ENCODE measurements at places on chromosomes 4 and X. TPM values are rescaled to one million over a fixed set of nuclear protein-coding genes. Genes with fewer than 3 reads are reported as not detected.
A peak's percentile ranks its signal among the peaks of the same experiment; 100 is the strongest.

DNA sequence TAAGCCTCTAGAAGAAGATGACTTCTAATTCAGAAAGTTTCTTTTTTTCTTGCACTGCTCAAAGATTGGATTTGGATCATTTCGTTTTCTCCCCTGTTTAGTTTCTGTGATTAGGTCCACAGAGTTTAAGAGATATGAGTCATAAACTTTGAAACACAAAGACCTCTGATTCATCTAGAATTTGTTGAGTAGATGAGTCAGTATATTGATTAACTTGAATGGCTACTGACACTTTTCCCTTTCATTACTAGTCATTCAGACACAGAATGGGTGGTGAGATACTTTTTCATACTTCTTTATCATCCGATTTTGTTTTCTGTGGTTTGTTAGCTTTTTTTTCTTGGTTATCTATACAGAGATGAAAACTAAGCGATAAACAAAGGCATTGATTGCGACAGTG, 34.1 kb upstream of the AFF2 start:
- DNase-seq = no peak

DNA sequence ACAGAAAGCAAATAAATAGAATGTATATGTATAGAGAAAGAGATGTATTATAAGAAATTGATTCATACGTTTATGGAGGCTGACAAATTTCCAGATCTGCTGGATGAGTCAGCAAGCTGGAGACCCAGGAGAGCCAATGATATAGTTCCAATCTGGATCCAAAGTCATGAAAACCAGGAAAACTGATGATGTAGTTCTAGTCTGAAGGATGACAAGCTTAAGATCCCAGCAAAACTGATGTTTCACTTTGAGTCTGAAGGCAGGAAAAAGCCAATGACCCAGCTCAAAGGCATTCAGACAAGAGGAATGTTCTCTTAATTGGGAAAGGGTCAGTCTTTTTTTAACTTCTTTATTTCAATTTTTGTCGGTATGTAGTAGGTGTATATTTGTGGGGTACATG, 102.6 kb downstream of the LHFPL1 start:
- no peak for DNase-seq

The PTPN13 gene
- 1.4 TPM for total RNA-seq

DNA sequence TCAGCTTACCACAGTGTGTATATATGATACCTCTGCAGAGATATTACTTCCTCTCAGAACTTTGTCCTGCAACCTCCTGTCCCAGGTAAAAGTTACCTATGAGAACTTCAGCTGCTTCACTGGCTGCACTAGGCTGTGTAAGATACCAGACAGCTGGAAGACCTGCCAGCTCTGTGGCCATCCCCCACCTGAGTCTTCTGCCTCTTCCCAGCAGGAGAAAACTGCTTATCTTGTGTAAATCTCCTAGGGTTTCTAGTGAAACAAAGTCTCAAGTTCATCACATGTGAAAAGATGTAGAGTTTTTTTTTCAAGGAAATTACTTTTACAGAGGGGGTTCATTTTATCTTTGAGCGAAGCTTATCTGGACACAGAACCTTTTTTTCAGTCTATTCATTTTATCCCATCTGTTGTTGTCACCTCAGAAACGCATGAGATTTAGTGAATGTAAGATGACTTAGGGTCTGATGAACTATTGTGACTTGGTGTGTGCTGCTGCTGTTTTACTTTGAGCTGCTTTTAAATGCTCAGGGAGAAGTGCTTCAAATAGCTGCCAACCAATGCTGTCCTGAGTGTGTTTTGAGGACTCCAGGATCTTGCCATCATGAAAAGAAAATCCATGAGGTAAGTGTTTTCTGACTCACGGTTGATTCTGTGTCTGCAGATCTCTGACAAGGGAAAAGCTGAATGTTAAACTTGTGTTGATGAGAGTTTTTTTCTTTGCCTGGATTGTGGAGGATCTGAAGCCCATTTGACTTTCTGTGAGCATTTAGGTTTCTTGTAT, 187.8 kb downstream of the FRAS1 start:
- DNase-seq = no peak

The USP17L22 gene
- total RNA-seq = not detected

- no peak for DNase-seq
These were observed 144.9 kb downstream of the ANXA5 start for GRCh38 chr4:121551881-121552280.

DNA sequence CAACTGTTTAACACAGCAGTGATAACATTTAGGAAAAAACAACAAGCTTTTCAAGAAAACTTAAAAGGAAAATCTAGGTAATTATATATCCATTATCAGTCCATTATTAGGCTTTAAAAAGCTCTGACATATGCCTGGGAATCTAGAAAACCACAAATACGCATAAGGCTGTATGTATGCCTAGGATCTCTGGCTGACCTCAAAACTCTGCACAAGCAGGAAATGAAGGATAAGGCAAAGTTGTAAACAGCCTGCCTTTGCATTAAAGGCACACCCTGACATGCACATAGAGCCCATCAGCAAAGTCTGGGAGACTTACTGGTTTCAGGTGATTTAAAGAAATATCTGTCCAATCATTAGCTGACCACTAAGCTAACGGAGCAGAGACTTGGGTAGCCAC, 14.0 kb downstream of the TIMP1 start:
- DNase-seq = no peak

DNA sequence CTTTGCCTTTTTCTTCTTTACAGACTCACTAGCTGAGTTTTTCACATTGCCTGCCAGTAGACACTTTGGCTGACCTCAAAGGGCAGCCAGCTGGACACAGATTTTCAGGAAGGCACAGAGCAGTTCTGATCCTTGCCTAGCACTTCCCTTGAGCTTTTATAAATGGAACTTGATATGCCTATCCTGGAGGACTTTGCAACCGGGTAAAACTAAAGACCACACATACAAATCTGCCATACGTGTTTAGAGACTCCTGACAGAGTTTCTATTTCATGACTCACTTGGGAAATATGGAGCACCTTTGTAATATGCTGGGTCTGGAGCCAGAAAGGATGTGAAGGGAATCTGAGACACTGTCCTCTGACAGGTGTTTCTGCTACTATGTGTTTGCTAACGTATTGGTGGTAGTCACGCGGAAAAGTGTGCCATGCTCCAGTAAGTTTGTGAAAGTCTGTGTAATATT, 56.7 kb upstream of the RASSF6 start:
- DNase-seq = no peak

GRCh38 chr4:144739511-144740033, 93.6 kb downstream of the HHIP start:
- no peak for DNase-seq

- DNase-seq = no peak
These were observed 2.8 kb downstream of the PDE5A start for GRCh38 chr4:119625761-119626160.

- no peak for DNase-seq
These were observed 397.1 kb downstream of the RAB28 start for GRCh38 chr4:13087041-13087440.

GRCh38 chr4:185896817-185897488, 85.0 kb upstream of the SORBS2 start:
- no peak for DNase-seq

The ZDHHC15 gene
- 0.23 TPM for total RNA-seq

DNA sequence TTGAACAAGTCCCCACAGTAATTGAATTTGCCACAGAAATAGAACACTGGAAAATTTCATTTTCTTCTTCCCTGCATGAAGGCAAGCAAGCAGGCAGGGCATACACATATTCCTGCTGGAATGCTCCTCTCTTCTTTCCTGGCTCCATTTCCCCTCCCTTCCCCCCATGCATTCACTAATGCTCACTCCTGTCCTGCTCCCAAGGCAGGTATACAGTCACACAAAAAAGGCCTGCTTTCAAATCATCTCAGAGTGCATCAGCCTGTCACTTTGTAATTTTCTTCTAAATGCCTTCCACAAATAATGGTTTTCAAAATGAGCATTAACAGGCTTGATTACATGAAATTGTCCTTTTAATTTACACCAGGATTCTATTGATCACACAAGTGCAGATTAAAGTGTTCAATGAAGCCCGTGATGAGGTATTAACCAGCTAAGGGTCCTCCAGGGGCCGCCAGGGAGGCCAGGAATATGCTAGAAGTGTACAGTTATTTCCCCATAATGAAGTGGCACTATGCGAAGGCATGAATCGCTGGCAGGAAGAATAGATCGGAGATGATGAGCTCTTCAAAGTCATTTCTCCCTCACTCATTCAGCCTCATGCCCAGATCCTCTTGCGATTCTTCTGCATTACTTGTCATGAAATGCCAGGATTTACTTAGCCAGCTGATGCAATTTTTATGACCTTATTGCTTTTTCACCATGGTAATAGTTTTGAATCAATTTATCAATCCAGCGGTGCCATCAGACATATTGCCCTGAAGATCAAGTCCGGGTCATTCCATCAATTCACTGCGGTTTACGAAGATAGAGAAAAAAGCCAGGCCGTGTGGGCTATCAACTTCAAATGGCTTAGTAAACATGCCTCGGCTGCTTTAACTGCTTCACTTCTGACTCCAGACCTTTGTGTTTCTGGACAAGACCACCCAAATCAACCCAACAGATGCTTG, 243.5 kb downstream of the GPAT3 start:
- DNase-seq = no peak

DNA sequence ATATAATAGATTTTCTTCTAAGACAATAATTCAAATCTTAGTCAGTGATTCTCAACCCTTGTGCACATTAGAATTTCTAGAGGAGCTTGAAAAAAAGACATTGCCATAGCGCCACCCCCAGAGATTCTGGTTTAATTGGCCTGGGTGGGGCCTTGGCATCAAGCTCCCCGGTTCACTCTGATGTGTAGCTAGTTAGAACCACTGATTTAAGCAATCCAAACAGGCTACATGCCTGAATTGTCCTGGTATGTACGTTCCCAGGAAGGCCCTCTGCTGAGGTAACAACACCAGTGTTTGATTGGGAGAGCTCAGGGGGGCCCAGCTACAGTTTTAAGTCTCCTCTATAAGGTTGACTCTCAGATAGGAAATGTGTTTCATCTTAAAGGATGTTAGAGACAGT, 1.3 kb upstream of the ATP10D start:
- DNase-seq = no peak

- DNase-seq = no peak
These were observed 308.8 kb upstream of the TECRL start for GRCh38 chr4:64718091-64718490.

DNA sequence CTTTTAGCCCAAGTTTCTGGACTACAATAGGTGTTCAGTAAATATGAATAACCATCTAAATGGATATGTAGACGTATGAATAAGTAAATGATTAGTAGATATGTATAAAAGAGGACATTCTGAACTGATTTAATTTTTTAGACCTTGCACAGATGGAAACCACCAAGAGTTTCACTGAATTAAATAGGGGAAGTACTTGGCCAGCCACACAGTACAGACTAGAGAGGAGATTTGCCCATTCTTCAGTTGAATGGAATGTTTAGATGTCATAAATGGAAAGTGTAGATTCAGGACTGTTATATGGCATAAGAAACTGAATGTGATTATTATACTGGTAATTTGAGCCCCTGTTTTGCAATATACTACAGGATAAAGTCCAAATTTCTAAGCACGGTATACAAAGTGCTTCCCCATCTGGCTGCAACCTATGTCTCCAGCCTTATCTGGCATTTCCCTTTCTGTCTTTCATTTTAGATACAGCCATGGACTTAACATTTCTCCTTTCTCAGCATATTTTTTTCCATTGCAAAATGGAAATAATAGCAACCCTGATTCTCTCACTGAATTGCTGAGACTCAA, 137.8 kb upstream of the HS3ST1 start:
- no peak for DNase-seq

The WAS gene
- total RNA-seq = 102 TPM

GRCh38 chrX:49934148-49934547, 11.8 kb downstream of the CLCN5 start:
- no peak for DNase-seq

The RADX gene
- 14.7 TPM for total RNA-seq

GRCh38 chr4:125096662-125097061, 218.1 kb upstream of the FAT4 start:
- DNase-seq = no peak

DNA sequence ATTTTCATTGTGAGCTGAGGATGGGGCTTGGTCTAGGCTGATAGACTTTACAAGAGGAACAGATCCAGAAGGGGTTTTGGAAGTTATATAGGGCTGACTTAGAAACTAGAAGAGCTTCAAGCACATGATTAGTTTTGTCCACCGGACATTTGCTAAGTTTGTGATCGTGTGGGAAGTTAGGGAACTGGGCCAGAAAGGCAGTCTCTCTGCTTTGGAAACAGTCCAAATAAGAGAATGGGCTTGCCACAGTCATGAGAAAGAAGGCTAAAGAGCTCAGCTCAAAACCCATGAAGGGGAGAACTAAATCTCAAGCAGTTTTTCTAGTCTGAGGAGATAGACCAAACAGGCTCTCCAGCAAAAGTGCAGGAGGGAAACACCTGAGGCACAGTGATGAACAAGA, 67.8 kb downstream of the ZNF674 start:
- DNase-seq = no peak

DNA sequence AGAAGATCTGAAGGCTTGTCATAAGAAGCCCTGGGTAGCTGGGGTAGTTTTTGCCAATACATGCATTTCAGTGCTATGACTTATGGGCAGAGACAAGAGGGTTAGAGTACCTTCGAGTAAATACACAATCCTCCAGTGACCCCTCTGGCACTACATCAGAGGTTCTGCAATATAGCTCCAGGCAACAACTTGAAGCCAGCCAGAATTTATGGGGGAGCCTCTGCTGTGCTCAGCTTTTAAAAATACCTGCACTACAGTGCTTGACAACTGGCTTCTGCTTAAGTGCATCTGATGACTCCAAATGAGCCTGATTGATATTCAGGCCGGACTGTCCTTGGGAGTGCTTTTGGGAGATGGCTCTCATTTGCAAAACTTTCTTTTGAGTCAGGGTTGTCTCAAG, 44.9 kb upstream of the SMAD1 start:
- no peak for DNase-seq

DNA sequence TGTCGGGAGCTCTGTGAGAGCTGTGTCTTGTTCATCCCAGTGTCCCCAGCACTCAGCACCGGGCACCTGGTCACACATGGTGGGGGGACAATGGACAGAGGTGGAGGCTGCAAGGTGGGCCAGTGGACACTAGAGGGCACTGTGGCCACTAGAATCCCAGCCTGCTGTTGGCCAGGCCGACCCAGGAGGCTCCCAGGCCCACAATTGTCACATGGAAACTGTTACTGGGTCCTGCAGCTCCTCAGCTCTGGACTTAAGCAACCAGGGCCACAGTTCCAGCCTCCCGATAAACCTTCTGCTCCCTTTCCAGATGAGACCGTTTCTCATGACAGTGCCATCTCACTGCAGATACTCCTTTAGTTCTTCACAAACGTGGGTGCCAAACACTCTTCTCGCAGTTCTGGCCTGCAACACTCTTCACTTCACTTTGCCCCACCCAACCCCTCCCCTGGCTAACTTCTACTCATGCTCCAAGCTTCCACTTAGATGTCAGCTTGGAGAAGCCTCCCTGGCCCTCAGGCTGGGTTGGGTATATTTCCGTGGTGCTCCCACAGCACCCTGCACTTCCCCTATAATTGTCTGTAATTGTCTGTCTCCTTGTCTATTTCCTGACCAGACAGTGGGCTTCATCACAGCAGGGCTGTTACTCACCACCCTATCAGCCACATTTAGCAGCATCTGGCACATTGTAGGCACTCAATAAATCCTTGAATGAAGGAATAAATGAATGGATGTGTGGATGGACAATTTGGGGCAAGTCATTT, 3.5 kb upstream of the IQSEC2 start:
- DNase-seq = peak; percentile 62

The CLCN4 gene
- total RNA-seq = not detected

The TSPAN6 gene
- total RNA-seq = 0.41 TPM

- no peak for DNase-seq
These were observed 168.5 kb downstream of the FAT4 start for GRCh38 chr4:125483278-125483677.

Data from activated CD4-positive, alpha-beta T cell treated with anti-CD3 and anti-CD28 coated beads for 36 hours (primary cell).